Stimulated activated CD8-positive, alpha-beta memory T cell treated with anti-CD3 and anti-CD28 coated beads, Interleukin-7, amount 100 ng/mL, for 1 hour (primary cell): ENCODE measurements at places on chromosomes 11 and 22.

DNA sequence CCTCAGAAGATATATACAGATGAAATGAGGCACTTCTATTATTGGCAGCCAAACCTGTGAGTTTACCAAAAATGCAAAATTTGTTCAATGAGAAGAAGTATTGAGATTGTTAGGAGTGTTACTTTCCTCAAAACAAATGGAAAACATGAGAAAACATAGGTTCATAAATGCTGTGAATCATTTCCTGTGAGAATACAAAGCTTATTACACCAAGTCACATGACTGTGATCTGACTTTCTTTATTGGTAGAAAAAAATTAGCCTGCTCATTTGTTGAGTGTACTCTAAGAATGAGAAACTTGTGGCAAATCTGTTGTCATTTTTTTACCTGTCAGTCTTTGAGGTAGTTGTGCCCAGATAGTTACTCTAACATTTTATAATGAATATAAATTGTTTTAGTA is 215.1 kb downstream of the TMEM135 start:
- DNase-seq, result no peak

DNA sequence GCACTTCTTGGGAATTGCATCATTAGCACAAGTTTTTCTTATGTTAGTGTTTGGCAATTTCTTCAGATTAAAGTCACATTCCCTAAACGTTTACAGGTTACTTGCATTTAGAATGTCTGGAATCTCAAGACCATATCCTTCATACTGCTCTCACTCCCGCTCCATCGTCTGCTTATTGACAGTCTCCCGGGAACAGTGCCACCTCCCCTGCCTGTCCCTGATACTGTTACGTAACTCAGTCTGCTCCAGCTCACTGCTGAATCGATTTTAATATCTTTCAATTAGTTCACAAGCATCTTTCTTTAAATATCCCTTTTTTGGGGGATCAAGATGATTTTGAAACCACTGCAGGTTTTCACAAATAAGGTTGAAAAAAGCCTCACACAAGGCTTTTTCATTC is 48.2 kb downstream of the GLYATL2 start:
- DNase-seq, result no peak

GRCh38 chr11:104410336-104410735 is 246.4 kb upstream of the PDGFD start:
- no peak for DNase-seq

- no peak for DNase-seq
Observed at GRCh38 chr11:48248902-48249301, 4.0 kb downstream of the OR4X2 start.

DNA sequence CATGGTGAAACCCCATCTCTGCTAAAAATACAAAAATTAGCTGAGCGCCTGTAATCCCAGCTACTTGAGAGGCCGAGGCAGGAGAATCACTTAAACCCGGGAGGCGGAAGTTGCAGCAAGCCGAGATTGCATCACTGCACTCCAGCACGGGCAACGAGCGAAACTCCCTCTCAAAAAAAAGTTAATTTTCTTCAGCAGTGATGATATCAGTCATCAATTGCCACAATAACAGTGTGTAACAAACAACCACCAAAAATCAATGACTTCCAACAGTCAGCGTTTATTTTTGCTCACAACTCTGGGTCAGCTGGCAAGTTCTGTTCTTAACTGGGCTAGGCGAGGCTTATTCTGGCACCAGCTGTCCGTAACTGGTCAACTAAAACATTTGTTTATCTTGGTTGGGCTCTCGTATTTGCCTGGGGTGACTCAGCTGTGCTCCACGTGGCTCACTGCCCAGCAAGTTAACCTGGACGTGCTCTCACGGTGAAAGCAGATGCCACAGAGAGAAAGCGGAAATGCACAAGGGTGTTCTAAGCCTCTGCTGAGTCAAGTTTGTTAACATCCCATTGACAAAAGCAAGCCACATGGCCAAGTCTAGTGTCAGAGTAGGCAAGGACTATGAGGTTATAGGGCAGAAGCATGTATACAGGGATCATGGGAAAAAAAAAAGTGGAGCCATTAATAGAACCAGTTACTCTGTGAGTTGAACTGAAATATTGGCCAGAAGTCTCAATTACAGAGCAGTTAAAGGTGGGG is 52.1 kb downstream of the LHFPL7 start:
- DNase-seq, result no peak

- DNase-seq, result no peak
Observed at GRCh38 chr11:105524286-105524685, 85.6 kb upstream of the GRIA4 start.

DNA sequence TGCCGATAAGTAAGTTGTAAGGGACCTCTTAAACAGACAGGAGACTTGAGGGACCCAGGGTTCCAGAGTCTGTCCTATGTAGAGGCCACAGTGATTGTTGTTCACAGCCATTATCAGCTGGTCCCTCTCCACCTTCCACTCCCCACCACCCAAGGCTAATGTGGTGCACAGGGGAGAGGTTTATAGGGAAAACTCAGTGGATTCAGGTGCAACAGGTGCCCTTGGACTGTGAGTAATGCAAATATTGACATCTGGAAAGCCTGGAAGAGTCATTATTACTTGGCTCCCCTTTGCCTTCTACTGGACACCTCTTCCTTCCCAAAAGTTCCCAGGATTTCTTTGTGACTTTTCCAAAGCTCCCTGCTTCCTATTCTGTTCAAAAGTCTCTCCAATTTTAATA is 441.1 kb upstream of the CCDC90B start:
- no peak for DNase-seq

DNA sequence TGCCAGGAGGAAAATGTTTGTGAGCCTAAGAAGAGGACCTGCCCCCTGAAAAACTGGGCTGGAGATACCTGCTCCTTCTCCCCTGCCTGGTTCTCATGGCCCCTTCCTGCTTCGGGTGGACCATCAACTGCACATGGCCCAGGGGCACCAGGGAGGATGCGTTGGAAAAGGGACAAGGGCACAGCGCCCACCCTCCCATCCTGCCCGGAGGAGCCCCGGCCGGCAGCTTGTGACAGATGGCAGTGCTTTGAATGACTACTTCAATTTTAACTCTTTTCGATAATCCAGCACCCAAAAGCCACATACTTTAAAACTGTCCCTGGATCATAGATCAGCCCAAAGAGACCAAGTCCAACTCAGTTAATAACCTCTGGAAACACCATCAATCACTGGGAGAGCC is 135.8 kb upstream of the NECTIN1 start:
- no peak for DNase-seq

DNA sequence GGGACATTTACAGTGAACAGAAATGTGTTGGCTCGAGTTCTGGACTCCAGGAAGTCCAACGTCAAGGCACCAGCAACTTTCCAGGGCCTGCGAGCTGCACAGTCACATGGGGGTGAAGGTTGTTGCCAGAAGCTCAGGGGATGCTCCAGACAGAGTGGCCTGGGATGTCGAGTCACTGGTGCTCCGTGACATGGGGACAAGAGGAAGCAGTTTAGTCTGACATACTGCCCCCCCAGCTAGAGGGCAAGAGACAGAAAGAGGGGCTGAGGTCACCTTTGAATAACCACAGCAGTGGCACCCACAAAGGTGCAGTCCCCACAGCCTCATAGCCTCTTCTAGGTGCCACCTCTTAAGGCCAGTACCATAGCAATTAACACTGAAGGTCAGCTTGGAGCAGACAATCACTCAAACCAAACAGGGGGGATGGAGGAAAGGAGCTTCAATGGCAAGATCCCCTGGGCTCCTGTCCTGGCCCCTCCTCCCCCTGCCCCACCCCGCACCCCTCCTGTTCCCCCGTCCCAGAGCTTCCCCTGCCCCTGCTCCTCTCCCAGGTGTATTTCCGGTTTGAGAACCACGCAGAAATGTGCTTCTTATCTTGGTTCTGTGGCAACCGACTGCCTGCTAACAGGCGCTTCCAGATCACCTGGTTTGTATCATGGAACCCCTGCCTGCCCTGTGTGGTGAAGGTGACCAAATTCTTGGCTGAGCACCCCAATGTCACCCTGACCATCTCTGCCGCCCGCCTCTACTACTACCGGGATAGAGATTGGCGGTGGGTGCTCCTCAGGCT is 3.8 kb downstream of the APOBEC3D start:
- no peak for DNase-seq

GRCh38 chr22:42418811-42419242 is 13.4 kb downstream of the NFAM1 start:
- no peak for DNase-seq
